ENCODE measurements at places on chromosomes 7 and 10.

- DNase-seq, result no peak
Observed at GRCh38 chr10:121510201-121510771, 88.0 kb downstream of the FGFR2 start.

GRCh38 chr7:43648473-43649406 is 65.8 kb downstream of the STK17A start:
- DNase-seq, result peak; percentile 38

GRCh38 chr7:26479581-26479980 is 187.9 kb downstream of the SNX10 start:
- DNase-seq, result no peak

DNA sequence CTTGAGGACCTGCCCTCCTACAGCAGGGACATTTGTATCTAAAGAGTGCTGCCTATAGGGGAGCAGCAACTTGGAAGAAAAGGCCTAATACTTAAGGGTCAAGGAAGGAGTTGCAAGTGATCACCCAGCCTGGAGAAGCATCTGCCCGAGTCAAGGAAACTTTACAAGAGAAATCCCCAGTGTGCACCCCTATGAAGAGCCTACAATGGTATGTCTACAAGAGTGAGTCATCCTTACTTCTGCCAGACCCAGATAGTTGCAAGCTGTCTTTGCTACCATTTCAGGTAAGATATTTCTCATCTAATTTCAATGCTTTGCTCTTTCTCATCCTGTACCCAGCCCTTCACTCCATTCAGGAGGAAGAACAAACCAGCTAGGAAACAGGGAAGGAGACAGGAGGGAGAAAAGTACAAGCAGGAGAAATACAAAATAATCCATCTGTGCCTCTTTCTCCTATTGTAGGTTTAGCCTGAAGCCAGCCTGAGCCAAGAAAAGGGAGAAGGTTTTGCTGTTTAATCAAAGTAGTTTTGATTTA is 34.4 kb upstream of the AGR3 start:
- no peak for DNase-seq

GRCh38 chr7:151133266-151133985 is 34.1 kb downstream of the GBX1 start:
- DNase-seq, result no peak

Data from stimulated activated CD8-positive, alpha-beta memory T cell treated with anti-CD3 and anti-CD28 coated beads, Interleukin-7, amount 100 ng/mL, for 1 hour (primary cell).